ENCODE measurements at places on chromosomes 12 and 14. TPM values are rescaled to one million over a fixed set of nuclear protein-coding genes. Genes with fewer than 3 reads are reported as not detected.

Gene ZNF891
- total RNA-seq = 0.40 TPM

DNA sequence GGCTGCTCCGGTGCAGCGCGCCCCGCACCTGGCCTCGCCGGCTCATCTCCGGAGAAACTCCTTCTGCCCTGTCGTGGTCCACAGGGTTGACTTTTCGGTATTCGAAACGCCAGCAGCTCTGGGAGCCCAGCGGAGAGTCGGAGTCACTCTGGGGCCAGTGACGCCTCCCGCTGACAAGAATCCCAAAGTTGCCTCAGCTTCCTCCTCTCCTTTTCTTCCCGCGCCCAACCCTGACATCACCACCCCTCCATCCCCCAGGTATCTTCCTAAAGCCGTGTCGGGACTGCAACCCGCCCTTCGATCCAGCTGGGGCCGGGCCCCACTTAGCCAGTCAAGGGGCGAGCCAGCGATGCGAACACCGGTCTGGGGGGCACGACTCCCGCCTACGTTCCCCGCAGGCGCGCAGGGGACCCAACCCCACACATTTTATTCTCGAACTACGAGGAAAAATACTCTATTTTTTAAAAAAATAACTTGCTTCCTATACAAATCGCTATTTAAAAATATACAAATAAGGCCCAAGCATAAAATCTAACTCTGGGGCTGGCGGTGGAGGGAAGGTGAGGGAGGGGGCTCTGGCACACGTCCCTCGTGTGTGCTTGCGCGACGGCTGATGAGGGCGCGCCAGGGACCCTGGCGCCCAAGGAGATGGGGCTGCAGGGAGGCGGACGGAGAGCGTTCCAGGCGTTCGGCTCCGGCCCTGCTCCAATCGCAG lies 2.1 kb downstream of the NKX2-8 start:
- no peak for DNase-seq

Gene AACS
- 20.6 TPM for total RNA-seq

DNA sequence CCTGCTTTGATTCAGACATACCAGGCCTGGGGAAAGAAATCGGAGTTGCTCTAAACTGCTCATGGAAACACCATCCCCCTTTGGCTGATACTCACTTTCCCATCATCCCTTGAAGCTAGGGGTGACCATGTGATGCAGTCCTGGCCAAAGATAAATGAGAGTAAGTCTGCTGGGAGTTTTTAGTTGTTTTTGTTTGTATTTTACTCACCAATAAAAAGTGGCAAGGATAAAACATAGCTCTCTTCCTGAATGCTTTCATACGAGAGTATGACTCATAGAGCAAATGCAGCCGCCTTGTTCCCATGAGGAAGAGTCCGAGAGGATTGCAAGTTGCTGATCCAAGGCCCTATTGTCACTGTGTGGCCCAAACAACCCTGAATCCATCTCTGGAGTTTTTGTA lies 126.4 kb upstream of the TMEM132C start:
- DNase-seq = no peak

Gene HNF1A
- 0.36 TPM for total RNA-seq

DNA sequence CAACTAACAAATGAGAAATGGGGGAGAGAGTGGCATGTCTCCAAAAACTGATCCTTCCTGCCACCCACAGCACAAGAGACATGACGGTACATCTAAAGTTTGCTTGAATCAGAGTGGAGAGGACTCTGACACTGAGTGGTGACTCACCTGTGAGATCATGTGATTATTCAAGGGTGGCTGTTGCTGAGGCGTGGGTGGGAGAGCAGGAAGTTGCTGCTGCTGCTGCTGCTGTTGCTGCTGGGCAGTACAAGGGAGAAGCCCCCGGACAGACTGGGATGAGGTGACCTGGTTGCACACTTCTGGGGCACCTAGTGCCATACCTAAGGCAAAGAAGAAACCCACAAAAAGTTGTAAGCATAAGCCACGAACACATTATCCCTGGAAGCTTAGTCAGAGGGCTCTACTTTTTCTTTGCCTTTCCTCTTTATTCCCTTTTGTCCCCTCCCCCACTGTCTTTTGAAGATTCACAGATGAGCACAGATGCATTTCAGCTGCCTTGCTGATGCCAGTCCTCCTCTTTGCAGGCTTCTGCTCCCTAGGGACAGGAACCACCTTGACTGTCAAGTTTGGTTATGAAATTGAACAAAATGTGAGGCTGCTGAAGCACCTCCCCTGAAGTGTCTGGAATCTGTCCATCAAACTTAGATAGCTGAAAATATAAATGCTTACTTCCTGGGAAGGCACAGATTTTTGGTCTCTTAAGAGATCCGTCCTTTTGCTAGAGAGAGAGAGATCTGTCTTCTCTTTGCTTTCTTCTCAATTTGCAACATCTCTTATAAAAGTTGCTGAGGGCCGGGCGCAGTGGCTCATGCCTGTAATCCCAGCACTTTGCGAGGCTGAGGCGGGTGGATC lies 29.4 kb upstream of the STAC3 start:
- peak; percentile 90 for DNase-seq

- no peak for DNase-seq
These were observed 301.9 kb downstream of the CCER1 start for GRCh38 chr12:90653040-90653439.

Gene IL26
- not detected for total RNA-seq

Gene TAS2R20
- total RNA-seq = 0.58 TPM

GRCh38 chr12:121649322-121649721 lies 20.1 kb downstream of the MORN3 start:
- no peak for DNase-seq

Gene ZNF385A
- total RNA-seq = 4.3 TPM

- no peak for DNase-seq
These were observed 6.7 kb upstream of the FAM222A start for GRCh38 chr12:109706747-109707469.

Gene PLEK2
- 35.5 TPM for total RNA-seq

GRCh38 chr12:117166107-117166506 lies 24.2 kb downstream of the FBXO21 start:
- DNase-seq = no peak

Gene ARHGEF40
- total RNA-seq = 42.7 TPM

Gene CLEC14A
- not detected for total RNA-seq

DNA sequence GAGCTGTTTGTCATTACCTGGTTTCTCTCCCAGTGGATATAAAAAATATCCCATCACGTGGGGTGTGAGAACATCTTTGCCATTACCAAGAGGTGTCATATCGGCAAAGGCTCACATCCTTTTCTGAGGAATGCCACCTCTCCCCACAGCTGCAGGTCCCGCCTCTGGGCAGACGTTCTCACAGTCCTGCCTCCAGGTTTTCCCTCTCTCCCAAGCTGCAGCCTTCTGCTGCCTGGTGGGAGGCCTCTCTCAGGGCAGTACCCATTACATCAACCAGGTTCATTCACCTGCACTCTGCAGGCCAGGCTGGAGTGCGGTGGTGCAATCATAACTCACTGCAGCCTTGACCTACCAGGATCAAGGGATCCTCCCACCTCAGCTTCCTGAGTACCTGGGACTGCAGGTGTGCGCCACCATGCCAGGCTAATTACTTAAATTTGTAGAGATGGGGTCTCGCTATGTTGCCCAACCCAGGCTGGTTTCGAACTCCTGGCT lies 15.0 kb upstream of the TMEM119 start:
- DNase-seq = peak; percentile 52

GRCh38 chr12:53827306-53827705 lies 75.5 kb upstream of the CISTR start:
- no peak for DNase-seq

Gene IRAK3
- total RNA-seq = 1.9 TPM

DNA sequence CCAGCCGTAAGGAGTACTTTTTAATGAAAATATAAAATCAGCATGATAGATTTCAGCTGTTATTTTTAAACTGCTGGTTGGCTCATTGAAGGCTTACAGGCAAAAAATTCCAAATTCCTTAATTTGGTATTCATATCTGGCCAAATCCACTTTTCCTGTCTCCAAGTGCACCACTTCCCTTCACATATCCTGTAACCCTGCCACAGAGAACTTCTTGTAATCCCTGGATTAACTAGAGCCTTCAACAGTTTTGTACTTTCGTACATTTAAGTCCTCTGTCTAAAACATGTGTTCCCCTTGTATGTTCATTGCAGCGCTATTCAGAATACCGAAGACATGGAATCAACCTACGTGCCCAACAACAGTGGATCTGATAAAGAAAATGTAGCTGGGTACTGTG lies 9.6 kb downstream of the PUS7L start:
- no peak for DNase-seq

Gene SLIRP
- total RNA-seq = 491 TPM

Gene NDRG2
- 16.0 TPM for total RNA-seq

DNA sequence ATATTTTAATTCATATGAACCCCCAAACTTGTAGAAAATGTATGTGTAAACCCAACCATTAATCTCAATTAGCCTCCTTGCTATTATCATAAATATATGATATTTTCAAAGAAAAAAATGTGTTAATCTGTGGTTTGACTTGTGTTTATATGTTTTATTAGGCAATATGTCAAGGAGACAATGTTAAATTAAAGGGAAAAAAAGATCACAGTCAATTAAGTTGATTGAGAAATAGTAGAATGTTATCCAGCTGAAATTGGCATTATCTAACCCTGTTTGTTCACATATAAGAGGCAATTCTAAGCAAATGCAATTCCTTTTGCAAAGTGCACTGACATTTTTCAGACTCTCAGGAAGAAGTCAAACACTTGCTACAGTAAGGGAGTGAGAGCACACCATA lies 745.3 kb downstream of the C12orf50 start:
- no peak for DNase-seq

Gene KRT2
- total RNA-seq = not detected

GRCh38 chr12:126419131-126419530 lies 1353.9 kb downstream of the AACS start:
- no peak for DNase-seq

- DNase-seq = no peak
These were observed 41.9 kb downstream of the PSMA6 start for GRCh38 chr14:35333797-35334743.

- DNase-seq = no peak
These were observed 60.2 kb downstream of the ANO2 start for GRCh38 chr12:5884866-5885265.

GRCh38 chr12:95601091-95601961 lies 50.0 kb upstream of the USP44 start:
- DNase-seq = no peak

Gene CAPZA3
- total RNA-seq = not detected

- DNase-seq = no peak
These were observed 17.4 kb downstream of the IGF1 start for GRCh38 chr12:102462795-102463465.

DNA sequence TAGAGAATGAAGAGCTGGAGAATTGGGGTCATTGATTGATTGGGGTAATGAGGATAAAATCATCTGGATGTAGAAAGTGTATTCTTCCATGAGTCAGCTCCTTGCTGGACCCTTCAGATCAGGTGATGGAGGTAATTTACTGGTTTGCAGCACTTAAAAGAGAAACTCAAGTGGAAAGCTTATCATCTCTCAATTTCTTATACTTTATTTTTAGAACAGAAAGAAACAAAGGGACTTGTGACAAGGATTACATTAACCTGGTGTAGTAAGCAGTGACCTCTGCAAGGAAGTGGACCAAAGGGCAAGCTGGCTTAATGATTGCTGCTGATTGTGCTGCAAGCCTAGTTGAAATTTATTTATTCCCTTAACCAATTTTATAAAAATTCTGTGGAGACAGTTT lies 405.0 kb downstream of the TRHDE start:
- peak; percentile 26 for DNase-seq

DNA sequence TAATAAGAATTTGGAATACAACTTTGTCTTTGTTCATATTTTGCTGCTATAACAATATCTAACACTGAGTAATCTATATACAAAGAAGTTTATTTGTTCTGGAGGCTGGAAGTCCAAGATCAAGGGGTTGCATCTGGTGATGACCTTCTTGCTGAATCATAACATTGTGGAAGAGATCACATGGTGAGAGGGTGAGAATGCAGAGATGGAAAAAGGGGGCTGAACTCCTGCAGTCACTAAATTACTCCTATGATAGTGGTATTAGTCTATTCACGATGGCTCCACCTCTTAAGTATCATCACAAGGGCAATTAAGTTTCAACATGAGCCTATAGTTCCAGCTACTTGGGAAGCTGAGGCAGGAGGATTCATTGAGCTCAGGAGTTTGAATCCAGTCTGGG lies 4.5 kb upstream of the AKAP6 start:
- no peak for DNase-seq

Gene RTN1
- total RNA-seq = 0.35 TPM

Gene SRRM4
- total RNA-seq = not detected

- no peak for DNase-seq
These were observed 2.4 kb downstream of the RPL36AL start for GRCh38 chr14:49617852-49618519.

DNA sequence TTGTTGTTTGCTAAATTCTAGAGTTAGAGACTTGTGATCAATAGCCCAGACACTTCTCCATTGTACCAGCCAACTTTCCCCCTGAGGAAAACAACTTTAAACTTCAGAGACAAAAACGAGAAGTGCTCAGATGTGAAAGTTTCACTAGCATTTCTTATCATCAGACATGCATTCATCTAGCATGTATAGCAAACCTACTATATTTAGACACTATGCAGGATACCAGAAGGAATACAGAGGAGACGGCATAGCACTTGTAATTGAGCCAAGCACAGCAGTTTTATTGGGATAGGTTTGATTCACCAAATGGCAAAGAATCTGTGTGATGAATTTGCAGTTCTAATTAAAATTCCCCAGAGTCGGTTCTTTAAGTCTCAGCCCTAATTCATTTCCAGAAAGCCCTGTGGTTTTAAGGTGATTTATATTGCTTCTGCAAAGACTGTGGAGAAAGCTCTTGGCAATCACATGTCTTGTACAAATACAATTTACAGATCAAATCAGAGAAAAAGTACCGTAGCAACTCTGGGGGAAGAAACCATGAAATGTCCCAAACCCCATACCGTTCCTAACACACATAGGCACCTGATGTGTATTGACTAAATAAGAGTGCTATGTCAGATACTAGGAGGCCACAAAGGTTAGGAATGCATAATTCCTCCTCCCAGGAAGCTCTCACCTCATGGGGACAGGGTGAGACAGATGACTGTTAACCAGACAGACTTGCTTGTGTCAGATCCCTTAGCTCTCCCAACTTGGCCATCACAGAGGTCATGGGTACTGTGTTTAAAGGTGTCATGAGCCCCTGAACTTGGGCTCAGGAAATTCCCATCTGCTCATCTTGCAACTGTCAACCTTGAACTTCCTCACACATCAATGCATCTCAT lies 69.6 kb upstream of the KRAS start:
- DNase-seq = no peak

Gene POTEG
- not detected for total RNA-seq

DNA sequence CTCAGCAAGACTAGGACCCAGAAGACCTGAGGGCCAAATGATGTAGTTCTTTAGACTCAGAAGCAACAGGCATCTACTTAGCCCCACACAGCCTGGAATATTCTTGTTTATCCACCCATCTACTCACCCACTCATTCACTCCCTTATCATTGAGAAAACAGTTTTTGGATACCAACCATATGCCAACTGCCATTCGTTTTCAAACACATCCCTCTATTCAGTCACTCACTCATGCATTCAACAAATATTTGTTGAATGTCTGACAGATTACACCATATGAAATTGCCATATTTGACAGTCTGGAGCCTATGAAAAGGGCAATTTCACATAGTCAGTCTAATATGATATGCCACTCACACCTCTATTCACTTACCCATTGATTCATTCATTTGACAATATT lies 103.2 kb downstream of the NT5DC3 start:
- DNase-seq = no peak
